ENCODE measurements at places on chromosomes 2 and 18. TPM values are rescaled to one million over a fixed set of nuclear protein-coding genes. Genes with fewer than 3 reads are reported as not detected.

DNA sequence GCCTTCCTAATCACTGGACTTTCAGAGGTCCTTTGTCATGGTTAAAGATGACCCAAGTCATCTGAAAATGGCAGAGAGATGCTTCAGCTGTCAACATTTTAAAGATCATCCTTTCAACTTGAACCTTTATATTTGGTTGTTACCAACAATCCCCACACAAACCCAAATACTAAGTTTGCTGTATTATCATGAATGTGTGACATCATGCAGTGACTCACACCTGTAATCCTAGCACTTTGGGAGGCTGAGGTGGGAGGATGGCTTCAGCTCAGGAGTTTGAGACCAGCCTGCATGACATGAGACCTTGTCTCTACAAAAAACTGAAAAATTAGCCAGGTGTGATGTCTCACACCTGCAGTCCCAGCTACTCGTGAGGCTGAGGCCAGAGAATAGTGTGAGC, 55.2 kb upstream of the NRP2 start:
- no peak for DNase-seq

Gene TUBA4B
- not detected for total RNA-seq

Gene AFF3
- total RNA-seq, result 0.16 TPM

GRCh38 chr2:230964136-230964730, 31.7 kb upstream of the SPATA3 start:
- no peak for DNase-seq

GRCh38 chr2:136402281-136402680, 284.3 kb upstream of the CXCR4 start:
- DNase-seq, result no peak

DNA sequence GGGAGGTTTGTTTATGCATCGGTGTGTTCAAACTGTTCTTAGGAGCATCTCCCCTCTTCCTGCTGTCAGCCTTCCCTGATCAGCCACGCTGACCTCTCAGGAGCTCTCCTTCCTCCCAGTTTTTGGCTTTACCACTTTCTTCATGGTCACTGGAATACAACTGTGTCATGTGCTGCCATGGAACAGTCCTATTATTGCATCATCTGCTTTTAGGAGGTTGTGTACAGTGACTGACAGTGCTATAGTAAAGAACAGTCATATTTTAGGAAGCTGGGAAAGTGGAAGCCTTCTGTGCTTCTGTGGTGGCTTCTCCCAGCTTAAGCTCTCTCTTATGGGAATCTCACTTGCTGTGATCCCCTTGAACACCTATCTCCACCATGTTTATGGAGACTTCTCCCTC, 165.5 kb downstream of the TPGS2 start:
- DNase-seq, result no peak

Gene HAAO
- total RNA-seq, result 0.60 TPM
